B cell (primary cell): ENCODE measurements at places on chromosomes 12 and 14. TPM values are rescaled to one million over a fixed set of nuclear protein-coding genes. Genes with fewer than 3 reads are reported as not detected.
A peak's percentile ranks its signal among the peaks of the same experiment; 100 is the strongest.

DNA sequence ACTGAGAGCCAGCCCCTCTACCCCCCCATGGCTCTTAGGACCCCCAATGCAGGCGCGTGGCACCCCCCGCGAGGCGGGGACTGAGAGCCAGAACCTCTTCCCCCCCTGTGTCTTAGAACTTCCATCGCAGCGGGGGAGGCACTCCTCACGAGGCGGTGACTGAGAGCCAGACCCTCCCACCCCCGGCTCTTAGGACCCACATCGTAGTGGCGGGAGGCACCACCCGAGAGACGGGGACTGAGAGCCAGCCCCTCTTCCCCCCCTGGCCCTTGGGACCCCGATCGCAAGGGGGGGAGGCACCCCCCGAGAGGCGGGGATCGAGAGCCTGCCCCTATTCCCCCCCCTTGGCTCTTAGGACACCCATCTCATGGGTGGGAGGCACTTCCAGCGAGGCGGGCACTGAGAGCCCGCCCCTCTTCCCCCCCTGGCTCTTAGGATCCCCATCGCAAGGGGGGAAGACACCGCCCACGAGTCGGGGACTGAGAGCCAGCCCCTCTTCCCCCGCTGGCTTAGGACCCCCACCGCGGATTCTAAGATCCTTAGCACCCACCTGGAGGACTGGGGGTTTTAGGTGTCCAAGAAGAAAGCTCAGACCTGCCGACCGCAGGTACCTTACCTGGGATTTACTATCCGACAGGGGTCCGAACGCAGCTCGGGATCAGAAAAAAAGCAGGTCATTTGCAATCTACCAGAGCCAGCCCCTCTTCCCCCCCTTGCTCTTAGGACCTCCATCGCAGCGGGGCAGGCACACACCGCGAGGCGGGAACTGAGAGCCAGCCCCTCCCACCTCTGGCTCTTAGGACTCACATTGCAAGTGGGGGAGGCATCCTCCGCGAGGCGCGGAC lies 44.9 kb downstream of the DDX11 start:
- peaks cover 32% of the 10 kb centered on the region for H3K4me1 ChIP-seq
- peak overlapping the region; percentile 60 for H3K4me3 ChIP-seq
- peak; percentile 64 for DNase-seq
- H3K27ac ChIP-seq = no peak overlapping the region
- H3K27me3 ChIP-seq = no peaks in the 10 kb centered on the region

GRCh38 chr12:53991077-53991460 lies 6.1 kb downstream of the HOXC10 start:
- no peak overlapping the region for H3K4me3 ChIP-seq
- no peak overlapping the region for H3K27ac ChIP-seq
- no peak for DNase-seq
- H3K4me1 ChIP-seq = peaks cover 54% of the 10 kb centered on the region
- H3K27me3 ChIP-seq = no peaks in the 10 kb centered on the region
- H3K36me3 ChIP-seq = no peaks in the 10 kb centered on the region

DNA sequence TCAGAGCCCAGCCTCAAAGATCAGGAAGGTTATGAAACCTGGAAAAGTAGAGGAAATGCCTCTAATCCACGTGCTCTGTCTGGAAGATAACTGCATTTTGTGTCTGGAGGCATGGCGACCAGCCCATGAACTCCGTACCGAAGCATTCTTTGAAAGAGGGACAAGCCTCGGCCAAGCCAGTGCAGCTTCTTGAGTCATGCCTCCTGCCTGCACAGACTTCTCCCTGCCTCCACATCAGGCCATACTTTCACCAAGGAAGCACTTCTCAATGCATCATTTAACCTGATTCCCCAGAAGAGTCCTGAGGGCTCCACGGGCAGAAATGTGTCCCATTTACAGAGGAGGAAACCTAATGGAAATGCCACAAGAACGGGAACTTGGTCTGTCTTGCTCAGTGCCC lies 3.4 kb downstream of the ACTN1 start:
- no peaks in the 10 kb centered on the region for H3K36me3 ChIP-seq
- peaks cover 4% of the 10 kb centered on the region for H3K27me3 ChIP-seq
- H3K27ac ChIP-seq = no peak overlapping the region
- H3K4me3 ChIP-seq = no peak overlapping the region
- no peak for DNase-seq

- H3K27me3 ChIP-seq = no peaks in the 10 kb centered on the region
- H3K27ac ChIP-seq = peak overlapping the region; percentile 60
- H3K4me3 ChIP-seq = peak overlapping the region; percentile 92
- H3K36me3 ChIP-seq = peaks cover 5% of the 10 kb centered on the region
These were observed 1.3 kb downstream of the ESYT1 start for GRCh38 chr12:56129206-56129941.

The ABCD2 gene
- polyA plus RNA-seq = 0.29 and 0.43 TPM in 2 replicates

The LRTM2 gene
- polyA plus RNA-seq = not detected in 2 replicates
